ENCODE measurements at places on chromosomes 5 and 9.

- DNase-seq, result peak; percentile 57
Observed at GRCh38 chr9:100028201-100028784, 70.5 kb downstream of the ERP44 start.

DNA sequence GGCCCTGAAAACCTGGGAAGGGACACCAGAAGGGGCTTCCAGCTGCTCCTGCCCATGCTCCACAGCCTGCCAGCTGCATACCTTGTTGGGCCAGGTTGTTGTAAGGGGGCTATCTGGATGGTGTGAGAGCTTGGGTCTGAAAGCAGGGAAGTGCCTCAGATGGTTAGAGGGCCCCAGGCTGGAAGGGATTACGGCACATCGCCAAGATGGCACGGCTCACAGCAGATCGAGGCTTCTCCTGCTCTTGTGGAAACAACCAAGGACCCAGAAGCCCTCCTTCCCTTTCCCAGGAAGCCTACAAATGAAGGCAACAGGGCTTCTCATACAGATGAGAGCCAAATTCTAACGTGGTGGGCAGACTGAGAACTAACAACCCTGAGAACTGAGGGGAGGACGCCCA is 121.7 kb upstream of the ADCY2 start:
- no peak for DNase-seq

DNA sequence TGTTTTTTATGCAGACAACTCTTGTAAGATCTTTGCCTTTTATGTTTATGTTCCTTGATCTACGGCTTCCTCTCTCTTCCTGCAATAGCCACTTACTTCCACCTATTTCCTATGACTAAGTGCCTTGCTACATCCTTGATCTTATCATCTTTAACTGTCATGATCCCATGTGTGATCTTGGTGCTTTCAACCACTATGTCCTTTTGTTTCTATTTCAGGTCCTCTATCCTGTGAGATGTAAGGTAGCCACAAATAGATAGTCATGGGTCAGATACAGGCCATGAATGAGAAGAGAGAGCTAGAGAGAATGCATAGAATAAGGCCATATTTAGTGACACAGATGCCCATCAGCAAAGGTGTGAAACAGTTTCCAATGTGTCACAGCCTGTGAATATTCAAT is 243.6 kb upstream of the HAPLN1 start:
- DNase-seq, result no peak

GRCh38 chr5:132391870-132392269 is 22.4 kb downstream of the SLC22A5 start:
- no peak for DNase-seq
